ENCODE measurements at places on chromosomes 7 and 10.

- DNase-seq, result no peak
Measured at GRCh38 chr10:44801383-44802327, 109.5 kb upstream of the TMEM72 start.

DNA sequence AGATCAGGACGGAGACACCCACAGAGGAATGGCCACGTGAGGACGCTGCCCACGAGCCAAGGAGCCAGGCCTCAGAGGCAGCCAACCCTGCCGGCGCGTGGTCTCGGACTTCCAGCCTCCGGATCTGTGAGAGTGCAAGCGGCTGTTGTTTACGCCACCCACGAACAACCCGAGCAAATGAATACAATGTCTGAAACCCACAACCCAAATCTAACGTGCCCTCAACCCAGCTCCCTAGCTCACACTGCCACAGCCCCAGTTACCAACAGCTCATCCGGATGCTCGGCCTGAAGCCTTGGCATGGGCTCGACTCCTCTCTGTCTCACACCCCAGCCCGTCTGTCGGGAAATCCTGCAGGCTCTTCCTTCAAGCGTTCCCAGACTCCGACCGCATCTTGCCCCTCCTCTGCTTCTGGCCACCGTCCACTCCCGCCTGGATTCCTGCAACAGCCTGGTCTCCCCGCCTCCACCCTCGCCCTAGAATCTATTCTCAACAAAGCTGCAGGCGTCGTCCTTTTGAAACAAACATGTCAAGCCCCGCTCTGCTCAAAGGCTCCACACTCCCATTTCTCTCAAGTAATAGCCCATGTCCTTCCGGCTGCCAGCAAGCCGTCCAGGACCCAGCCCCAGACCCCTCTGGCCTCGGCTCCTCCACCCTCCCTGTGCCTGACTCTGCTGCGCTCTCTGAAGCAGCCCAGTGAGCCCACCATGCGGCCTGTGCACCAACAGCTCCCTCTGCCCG lies 35.3 kb downstream of the STK32C start:
- no peak for DNase-seq

GRCh38 chr10:103564116-103564501 lies 70.6 kb downstream of the NEURL1 start:
- DNase-seq, result no peak

- no peak for DNase-seq
Measured at GRCh38 chr10:30782537-30783461, 153.2 kb upstream of the LYZL2 start.

DNA sequence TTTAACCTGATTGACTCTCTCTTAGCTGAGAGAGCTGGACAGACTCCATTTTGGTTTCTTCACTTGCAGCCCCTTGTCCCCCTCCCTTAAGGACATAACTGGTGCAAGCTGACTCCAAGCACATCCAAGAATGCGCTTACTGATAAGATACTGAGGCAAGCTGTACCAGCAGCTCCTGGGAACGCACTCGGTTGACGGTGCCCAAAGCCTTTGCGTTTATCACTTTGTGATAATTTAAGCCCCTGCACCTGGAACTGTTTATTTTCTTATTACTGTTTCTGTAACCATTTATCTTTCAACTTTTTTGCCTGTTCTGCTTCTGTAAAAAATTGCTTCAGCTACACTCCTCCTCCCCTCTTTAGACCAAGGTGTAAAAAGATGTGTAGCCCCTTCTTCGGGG lies 8.5 kb downstream of the AKR1B15 start:
- no peak for DNase-seq

DNA sequence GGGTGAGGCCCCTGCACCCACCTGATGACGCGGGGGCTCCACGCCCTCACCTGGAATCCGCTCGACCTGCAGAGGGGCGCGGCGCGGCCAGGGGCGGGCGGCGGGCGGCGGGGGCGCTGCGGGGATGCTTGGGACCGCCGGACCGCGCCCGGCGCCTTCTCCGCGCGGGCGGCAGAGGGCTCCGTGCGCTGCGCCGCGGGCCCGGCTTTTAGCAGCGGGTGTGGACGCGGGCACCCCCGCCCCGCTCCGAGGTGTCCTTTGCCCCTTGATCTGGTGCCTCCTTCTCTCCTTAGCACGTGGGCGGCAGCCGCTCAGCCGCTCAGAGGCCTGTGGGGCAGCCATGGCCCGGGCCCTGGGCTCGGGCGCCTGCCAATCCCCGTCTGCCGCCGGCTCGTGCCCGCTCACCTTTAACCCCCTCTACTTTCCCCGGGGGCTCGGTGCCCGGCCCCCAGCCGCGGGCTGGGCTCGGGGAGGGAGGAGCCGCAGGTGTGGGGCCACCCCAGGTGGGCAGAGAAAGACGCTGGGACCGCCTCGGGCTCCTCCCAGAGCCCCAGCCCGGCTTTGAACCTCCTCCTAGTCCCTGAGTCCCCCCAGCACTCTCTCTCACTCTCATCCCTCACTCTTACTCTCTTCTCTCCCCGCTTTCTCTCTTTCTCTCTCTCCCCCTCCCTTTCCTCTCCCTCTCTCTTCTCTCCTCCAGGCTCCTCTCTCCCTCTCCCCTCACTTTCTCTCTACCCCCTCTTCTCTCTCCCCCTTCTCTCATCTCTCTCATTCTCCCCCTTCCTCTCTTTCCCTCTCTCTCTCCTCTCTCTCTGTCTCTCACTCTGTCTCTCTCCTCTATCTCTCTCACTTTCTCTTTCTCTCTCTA lies 19.7 kb upstream of the VPS37D start:
- no peak for DNase-seq

DNA sequence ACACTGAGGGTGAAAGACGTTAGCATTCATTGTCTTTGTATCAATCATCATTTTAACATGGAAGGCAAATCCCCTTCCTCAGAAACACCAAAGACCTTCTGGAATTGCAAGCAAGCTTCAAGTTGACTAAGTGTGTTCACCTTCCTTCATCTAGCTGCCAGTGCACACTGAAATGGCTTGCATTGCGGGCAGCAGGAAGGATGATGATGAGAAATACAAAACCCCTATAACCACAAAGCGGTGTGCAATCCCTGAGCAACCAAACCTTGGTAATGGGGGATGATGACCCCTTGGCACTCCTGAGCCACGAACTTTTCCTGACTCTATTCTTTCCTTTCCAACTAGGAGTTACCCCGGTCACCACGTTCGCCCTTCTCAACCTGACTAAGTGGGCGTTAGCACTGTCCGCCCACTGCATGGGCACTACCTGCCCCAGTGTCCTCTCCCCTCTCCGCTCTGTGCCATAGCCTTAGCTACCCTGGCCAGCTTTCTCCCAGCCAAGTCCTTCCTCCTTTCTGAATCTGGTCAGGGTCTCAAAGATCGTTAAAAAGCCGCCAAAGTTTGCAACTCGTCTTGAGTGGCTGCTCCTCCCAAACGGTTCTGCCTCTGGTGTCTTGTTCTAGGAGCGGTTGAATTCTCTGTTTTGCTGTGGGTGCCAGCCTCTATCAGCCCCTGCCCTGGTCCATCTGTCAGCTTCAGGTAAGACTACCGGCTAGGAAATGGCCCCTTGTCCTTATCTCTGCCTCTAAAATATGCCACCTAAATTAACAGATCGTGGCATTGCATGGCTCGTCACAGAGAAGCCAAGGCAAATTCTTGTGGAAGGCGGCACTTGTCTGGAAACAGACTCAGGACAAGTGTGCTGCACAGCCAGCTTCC lies 586 bp upstream of the AOC1 start:
- no peak for DNase-seq

GRCh38 chr10:92591550-92592022 lies 1.3 kb upstream of the KIF11 start:
- peak; percentile 82 for DNase-seq

DNA sequence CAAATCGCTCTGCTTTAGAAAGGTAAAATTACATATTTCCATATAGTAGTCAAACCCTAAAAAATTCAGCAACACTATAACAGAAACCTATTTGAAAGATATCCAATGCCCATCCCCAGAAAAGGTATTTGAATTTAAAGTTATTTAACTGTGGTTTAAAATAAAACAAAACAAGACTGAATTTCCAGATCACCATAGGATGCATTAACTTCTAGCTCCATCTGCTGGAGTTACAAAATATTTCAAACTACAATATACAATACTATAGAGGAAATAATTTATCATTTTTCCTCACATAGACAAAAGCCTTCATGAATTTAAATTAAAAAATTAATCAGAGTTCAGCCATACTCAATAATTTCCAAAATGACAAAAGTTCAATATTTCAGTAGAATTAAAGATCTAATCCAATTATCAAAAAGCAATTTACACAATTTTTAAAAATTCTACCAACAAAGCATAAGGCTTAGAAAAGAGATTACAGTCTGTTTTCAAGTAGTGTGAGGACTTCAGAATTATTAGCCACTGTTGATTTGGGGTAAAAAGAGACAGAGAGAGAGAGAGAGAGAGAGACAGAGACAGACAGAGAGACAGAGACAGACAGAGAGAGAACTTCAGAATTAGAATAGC lies 75.9 kb downstream of the LMBR1 start:
- no peak for DNase-seq

GRCh38 chr7:149529136-149529718 lies 31.6 kb upstream of the ZNF746 start:
- DNase-seq, result no peak

- DNase-seq, result no peak
Measured at GRCh38 chr10:99742254-99742653, 10.2 kb downstream of the CUTC start.

DNA sequence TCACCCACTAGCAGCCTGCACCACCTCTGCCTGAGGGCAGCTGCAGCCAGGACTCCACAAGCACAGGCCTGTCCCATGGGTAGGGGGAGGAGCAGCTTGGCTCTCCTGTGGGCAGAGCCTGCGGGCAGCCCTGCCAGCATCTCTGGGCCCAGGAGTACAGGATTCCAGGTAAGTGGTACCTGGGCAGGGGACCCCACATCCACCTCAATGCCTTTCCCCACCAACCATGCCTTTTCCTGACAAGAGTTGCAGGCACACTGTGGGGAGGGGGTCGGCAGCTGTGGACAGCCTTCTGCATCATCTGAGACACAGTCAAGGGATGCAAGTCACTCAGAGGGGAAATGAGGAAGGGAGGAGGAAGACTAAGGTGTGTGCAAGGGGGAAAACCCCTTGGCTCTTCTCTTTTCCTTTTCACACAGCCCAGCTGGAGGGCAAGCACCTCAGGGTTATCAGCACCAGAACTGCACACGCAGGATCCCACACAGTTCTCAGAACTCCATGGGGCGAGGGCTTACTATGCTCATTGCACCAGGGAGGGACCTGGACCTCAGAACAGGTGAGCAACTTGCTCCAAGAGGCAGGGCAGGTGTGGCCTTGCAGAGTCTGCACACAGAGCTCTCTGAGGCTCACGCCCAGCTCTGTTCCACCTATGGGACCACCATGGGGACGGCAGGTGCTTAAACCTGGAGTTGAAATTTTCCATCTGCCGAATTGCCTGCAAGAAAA lies 16.5 kb upstream of the ANTXRL start:
- DNase-seq, result no peak

DNA sequence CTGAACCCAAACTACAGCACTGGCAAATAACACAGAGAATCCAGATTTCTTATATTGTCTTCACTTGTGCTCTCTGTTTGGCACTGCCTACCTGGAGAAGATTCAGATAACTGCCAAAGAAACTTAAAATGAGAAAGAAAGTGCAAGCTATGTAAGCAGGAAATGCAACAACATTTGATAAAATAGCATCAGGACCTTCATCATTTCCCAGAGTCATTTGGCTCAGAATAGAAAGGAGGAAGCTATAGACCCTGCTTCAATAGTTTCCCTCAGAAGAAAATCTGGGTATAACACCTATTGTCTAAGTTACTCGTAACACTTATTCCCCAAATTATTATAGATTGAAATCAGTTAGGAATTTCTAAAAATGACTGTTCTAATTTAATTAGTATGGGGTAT lies 56.2 kb downstream of the CC2D2B start:
- no peak for DNase-seq

DNA sequence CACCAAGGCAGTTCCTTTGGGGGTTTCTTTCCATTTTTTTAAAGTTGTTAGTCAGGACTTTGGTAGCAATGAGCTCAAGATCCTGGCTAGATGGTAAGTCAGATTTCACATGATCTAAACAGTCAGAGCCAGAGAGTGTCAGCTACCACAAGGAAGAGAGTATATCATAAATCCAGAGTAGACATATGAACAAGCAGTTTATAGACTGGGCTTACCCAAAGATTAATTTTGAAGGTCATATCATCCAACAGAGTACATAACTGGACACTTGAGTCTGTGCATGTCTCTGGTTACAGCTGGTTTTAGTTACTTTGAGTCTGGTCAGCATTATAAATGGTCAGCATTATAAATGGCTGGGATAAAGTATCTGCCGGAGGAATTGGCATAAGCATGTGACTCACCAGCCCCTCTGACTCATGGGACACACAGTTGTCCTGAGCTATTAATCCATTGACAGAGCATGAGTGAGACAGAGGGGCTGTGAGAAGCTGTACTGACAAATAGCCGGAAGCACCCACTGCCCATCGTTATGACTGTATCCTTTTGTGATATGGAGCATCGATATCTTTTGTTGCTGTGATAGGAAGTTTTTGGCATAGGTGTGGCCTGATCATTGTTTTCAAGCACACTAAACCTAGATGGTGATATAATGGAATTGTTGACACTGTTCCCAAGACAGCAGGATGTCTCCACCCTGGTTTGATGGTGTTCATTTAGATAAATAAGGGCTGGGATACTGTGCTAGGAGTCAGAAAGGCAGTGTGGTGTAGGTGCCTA lies 19.3 kb downstream of the PPP1R3C start:
- no peak for DNase-seq

- no peak for DNase-seq
Measured at GRCh38 chr10:3255616-3256015, 83.0 kb upstream of the PITRM1 start.

DNA sequence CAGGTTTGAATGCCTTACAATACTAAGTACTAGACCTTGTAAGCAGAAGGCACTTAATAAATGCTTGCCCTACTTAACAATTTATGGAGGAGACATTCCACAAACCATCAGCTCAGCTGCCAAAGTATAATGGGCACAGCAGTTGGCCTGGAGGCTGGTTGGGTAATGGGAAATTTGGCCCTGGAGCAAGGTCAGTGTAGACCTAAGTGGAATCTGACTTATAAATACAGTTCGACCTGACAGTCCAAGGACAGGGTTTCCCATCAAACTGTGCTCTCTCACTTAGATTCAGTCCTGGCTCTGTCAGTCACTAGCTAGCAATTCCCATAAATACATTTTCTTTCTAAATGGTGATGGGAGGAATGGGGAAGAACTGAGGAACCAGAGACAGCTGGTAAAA lies 62.6 kb upstream of the ABCB4 start:
- DNase-seq, result no peak

- no peak for DNase-seq
Measured at GRCh38 chr7:107430057-107430456, 39.8 kb upstream of the GPR22 start.

All from stimulated activated CD8-positive, alpha-beta memory T cell treated with anti-CD3 and anti-CD28 coated beads, Interleukin-12 subunit alpha, Interleukin-12 subunit beta, amount 100 ng/mL, for 4 hours (primary cell).